ENCODE measurements at places on chromosomes 1 and 21.
A peak's percentile ranks its signal among the peaks of the same experiment; 100 is the strongest.

DNA sequence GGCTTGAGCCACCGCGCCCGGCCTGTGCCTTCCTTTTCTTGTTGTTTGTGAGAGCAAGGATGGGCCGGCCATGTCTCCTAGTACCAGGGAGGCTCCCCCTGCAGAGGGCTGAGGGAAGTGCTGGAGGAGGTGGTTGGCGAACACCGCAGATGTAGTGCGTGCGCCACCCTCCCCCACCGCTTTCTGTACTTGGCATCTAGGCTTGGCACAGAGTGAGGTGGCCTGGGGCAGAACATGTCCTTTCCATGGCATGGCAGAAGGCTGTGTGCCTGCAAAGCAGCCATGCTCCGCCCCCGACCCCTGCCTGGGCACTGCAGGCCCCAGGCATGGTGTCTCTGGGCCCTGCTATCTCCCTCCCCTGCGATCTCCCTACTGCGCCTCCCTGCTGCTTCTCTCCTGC is 30.7 kb downstream of the ALPL start:
- no peak for DNase-seq

DNA sequence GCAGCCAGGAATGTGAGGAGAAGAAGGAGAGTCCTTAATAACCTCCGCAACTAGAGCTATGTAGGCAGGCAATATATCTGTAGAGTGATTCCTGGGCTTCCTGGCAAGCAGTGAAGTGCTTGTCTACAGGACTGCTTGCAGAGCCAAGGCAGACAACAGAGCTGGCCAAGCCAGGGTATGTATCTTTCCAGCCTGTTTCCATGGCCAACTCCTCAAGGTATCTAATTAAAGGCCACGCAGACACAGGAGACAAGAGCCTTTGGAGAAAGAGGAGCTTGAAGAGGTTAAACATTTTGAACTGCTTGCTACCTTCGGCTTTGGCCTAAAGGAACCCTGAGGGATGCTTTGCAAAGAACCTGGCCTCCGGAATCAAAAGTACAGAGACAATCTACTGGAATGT is 137.4 kb downstream of the PIGK start:
- no peak for DNase-seq

DNA sequence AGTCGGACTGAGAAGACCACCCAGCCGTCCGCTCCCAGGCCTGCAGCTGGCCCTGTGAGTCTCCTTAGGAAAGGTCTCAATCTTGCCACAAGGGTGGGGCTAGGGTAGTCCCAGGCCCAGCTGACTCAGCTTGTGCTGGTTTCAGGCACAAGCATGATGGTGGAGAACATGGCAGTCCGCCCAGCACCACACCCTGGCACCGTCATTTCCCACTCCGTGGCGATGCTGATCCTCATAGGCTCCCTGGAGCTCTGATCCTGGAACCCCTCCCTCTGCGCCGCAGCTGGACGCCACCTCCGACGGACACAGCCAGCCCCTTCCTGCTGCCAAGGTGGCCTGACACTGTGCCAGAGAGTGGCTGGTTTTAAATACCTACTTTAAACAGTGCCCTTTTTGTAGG is 10.7 kb downstream of the TMEM81 start:
- no peak for DNase-seq

DNA sequence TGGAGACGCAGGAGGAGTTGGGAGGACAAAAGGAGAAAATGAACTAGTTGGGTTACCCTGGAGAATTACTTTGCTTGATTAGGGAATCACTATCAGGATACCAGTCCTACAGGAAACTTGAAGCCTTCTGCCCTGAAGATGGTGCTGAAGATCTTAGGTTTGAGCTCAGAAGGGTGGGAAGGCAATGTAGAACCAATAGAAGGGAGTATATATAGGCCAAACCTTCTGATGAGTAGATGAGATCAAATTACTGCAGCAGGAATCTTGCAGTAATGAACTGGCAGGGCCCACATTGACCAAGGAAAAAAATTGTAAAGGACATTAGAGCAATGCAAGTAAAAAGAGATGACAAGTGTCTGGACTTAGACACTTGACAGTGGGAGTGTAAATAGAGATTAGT is 116.3 kb upstream of the CACYBP start:
- peak; percentile 8 for DNase-seq

- DNase-seq, result no peak
Measured at GRCh38 chr1:169105434-169106094, 926 bp upstream of the ATP1B1 start.

DNA sequence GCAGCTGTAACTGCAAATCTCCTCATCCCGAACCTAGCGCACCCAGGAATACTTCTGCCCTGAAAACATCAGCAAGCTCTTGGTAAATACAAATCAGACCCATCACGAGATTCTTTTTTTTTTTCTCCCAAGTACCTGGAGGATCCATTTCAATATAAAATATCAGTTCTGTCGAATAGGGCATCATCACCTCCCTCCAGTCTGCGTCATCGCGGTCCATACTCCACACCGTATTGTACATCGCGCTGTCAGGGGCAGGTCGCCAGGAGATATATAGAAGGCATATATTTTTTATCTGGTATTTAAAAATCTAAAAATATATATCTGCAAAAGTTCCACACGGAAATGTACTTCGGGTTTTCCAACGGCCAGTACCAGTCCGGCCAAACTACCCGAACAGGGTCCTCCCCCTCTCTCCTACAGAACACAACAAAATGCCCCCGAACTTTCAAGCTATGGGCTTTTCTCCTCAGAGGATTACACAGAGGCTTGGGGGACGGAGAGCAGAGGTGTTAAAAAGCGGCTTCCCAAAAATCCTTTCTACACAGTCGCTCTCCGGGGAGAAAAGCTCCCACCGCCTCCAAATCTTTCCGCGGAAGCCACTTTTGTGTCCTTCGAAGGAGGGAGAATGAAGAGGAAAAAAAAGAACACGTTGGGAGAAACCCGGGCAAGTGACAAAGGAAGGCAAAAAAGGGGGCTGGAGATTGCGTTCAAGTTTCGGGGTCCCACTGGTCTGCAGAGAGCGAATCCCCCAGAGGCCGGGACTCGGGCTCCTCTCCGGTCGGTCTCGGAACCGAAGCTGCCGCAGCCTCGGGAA is 509 bp downstream of the PIK3R3 start:
- peak; percentile 30 for DNase-seq

DNA sequence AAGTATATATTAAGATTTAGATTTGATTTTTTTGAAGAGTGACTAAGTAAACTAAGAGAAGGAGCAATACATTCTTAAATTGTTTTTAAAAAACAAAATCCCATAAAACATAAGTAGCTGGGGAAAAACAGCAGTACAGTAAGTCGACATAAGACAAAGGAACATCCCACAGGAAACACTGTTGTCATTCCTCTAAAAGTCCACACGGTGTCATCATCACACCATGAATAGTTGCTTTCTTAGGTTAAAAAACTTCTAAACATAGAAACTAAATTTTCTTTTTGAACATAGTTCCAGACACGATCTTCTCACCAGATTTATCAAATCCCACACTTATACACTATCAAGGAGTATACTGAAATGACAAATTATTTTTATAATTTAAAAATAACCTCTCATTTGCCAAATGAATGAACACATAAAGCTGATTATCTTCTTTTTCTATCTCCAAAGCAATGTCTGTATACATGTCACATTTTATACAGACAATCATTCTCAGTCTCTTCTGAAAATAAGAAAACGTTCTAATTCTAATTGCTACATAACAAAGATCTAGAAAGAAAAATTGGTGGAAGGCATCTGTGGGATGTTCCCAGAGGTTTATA is 15.8 kb downstream of the ODF2L start:
- DNase-seq, result peak; percentile 51

DNA sequence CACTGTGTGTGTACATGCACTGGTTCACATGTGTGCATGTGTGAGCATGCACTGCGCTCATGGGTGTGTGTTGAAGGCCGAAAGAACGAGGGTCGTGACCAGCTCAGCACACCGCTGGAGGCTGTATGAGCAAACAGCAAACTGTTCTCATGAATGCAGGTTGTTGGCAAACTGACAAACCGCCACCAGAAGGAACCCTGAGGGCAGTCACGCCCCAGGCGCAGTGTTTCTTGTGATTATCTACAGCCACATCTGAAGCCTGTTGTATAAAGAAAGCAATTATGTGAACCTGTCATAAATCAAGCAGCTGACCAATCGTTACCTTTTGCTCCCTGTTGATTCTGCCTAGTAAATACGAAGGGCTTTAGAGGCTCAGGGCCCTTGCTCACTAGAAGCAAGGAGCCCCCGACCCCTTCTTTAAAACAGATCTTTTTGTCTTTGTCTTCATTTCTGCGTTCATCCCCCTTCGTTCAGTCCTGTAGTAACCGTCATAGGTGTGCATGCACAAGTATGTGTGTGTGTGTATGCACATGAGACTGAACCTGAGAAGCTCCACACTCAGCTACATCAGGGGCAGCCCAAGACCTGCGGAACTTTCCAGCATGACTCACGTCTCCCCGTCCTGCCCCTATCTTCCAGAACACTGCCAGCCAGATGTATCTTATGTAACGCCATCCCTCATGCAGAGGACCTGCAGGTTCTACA is 16.8 kb upstream of the RIPK4 start:
- DNase-seq, result no peak

DNA sequence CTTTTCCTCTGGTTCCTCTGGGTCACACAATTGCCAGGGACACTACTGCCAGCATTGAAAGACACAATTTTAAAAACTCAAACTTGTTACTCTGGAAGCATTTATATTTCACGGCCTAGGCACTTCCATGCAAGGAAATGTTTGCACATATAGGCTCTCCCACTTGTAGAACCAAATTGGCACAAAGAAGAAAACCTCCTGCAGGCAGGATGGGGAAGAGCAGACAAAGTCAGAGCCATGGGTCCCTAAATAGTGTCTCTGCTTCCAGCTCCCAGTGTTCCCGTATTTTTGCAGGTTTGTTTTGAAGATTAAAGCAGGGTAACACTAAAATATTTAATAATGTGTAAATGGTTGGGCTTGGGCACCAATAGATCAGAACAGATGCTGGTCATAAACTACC is 19.0 kb upstream of the ADGRL2 start:
- no peak for DNase-seq

- DNase-seq, result no peak
Measured at GRCh38 chr1:163258181-163258580, 55.5 kb upstream of the RGS5 start.

GRCh38 chr1:240285540-240285939 is 193.9 kb downstream of the FMN2 start:
- DNase-seq, result no peak

GRCh38 chr1:107225706-107226105 is 84.9 kb downstream of the NTNG1 start:
- DNase-seq, result no peak

- no peak for DNase-seq
Measured at GRCh38 chr1:152926091-152926490, 17.7 kb downstream of the IVL start.

- DNase-seq, result no peak
Measured at GRCh38 chr1:182359645-182360044, 31.9 kb downstream of the GLUL start.

DNA sequence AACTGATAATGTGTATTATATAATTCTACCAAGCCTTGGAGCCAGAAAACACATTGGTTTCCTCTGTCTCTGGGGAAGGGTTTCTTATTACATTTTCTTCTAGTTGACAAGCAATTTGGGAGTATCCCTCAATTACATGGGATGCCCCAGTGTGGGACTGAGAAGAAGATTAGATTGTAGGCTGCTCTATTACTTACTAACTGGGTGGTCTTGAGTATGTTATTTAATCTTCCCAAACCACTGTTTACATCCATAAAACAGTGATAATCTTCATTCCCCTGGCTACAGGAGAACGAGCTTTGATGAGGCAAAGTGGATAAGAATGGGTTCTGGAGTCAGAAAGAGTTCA is 105.8 kb downstream of the TSEN15 start:
- DNase-seq, result no peak
